ENCODE measurements at places on chromosomes 6 and 20. TPM values are rescaled to one million over a fixed set of nuclear protein-coding genes. Genes with fewer than 3 reads are reported as not detected.

The PTGIS gene
- 41.2 TPM for total RNA-seq

- H3K36me3 ChIP-seq = no peaks in the 10 kb centered on the region
- H3K27me3 ChIP-seq = no peaks in the 10 kb centered on the region
- no peak overlapping the region for H3K4me3 ChIP-seq
- no peak overlapping the region for H3K27ac ChIP-seq
- H3K4me1 ChIP-seq = no peaks in the 10 kb centered on the region
Measured at GRCh38 chr6:56914798-56915658, 39.9 kb upstream of the BEND6 start.

The VGLL2 gene
- not detected for total RNA-seq

DNA sequence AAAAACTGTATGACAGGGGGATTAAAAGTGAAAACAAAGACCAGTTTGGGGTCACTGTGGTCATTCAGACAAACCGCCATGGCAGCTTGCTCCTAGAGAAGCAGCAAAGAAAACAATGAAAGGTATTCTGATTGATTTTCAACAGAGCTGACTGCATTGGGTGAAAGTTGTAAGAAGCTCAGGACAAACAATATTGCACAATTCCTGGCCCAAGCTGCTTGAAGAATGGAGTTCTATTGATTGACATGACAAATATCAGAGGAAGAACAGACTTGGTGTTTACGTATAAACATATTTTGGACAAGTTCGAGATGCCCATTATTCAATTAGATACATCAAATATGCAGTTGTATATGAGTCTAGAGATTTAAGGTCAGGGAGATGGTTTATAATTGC, 62.0 kb downstream of the TRIM38 start:
- peaks cover 18% of the 10 kb centered on the region for H3K4me1 ChIP-seq
- H3K36me3 ChIP-seq = no peaks in the 10 kb centered on the region
- DNase-seq = no peak
- peak overlapping the region; percentile 95 for H3K27ac ChIP-seq
- H3K4me3 ChIP-seq = no peak overlapping the region

The TRIM31 gene
- total RNA-seq = 0.62 TPM

DNA sequence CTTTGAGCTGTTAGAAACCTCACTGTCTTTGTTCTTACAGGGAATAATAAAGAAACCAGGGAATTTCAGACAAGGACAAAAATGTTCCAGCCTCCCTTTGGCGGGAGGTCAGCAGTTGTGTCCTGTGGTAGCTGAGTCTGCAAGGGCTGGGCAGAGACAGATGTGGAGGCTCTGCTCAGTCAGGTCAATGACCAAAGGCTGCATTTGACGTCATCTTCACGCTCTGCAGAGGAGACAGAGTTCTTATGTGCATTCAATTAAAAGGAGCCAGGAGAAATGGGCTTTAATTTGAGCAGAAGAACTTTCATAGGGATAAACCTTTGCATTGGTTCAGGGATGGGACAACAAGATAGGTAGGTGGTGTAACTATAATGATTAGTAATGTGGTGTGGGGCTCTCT, 45.1 kb upstream of the FOXA2 start:
- H3K27ac ChIP-seq = no peak overlapping the region
- peaks cover 3% of the 10 kb centered on the region for H3K27me3 ChIP-seq
- H3K4me1 ChIP-seq = no peaks in the 10 kb centered on the region
- DNase-seq = no peak
- no peak overlapping the region for H3K4me3 ChIP-seq

DNA sequence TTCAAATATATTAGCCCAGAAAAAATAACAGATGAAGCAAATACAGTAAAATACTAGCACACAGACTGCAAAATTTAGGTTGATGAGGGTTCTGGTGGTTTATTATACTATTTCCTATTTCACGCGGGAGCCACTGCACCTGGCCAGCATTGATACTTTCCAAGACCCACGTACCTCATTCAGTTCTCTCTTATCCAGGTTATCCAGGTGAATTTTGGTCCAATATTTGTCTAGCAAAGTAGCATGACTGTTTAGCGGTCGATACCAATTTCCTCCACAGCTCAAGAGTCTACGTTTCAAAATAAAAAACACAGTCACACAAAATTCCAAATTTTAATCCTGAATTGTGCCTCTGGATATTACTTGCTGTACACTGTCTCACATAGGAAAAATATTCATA, 34.8 kb downstream of the MDN1 start:
- H3K27ac ChIP-seq = no peak overlapping the region
- no peaks in the 10 kb centered on the region for H3K27me3 ChIP-seq
- H3K4me1 ChIP-seq = no peaks in the 10 kb centered on the region
- H3K4me3 ChIP-seq = no peak overlapping the region
- DNase-seq = no peak
- H3K36me3 ChIP-seq = peaks cover 98% of the 10 kb centered on the region

GRCh38 chr6:29496961-29497360, 9.2 kb upstream of the MAS1L start:
- no peak overlapping the region for H3K4me3 ChIP-seq
- DNase-seq = no peak
- no peak overlapping the region for H3K27ac ChIP-seq
- H3K27me3 ChIP-seq = peaks cover 12% of the 10 kb centered on the region
- H3K36me3 ChIP-seq = no peaks in the 10 kb centered on the region
- no peaks in the 10 kb centered on the region for H3K4me1 ChIP-seq

The KCNK5 gene
- 10.9 TPM for total RNA-seq

Measured in lower lobe of right lung (tissue), 2 donors.